ENCODE measurements at places on chromosomes 5 and 9.
A peak's percentile ranks its signal among the peaks of the same experiment; 100 is the strongest.

DNA sequence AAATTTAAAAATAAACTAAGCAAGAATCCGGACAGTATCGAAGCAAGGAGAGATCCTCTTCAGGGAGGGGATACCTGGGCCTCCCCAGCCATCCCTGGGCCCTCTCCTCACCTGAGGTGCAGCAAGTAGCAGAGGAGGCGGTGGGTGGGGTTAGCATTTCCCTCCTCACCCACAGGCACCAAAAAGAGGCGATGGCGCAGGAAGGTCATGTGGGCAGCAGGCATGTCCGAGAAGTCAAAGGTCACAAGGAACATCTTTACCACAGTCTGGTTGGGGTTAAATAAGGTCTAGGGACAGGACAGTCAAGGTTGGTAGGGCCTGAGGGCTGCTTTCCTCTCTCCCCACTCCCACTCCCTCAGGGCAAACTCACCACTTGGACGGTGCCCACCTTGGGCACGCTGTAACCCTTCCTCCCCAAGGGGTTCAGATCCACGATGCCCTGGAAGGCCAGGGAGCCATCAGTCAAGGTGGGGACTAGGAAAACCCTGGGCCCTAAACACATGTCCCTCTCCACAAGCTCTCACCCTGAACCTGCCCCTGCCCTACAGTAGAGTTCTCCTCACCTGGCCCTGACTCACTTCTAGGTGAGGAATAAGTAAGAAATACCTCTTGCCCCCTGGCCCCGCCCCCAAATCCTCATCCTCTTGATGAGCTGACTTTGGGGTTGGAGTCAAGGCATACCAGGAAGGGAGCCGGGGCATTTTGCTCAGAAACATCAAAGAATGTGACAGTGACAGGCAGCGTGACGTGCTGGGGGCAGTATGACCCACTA lies 2.8 kb upstream of the STOML2 start:
- H3K36me3 ChIP-seq: no peaks in the 10 kb centered on the region
- no peak overlapping the region for H3K4me3 ChIP-seq
- H3K27me3 ChIP-seq: no peaks in the 10 kb centered on the region
- H3K4me1 ChIP-seq: peaks cover 15% of the 10 kb centered on the region
- no peak overlapping the region for H3K27ac ChIP-seq

GRCh38 chr9:25562101-25562500 lies 116.1 kb downstream of the TUSC1 start:
- no peak for DNase-seq
- H3K4me1 ChIP-seq: no peaks in the 10 kb centered on the region
- H3K27ac ChIP-seq: no peak overlapping the region

GRCh38 chr5:88659529-88660263 lies 223.3 kb downstream of the MEF2C start:
- DNase-seq: no peak
- H3K4me3 ChIP-seq: no peak overlapping the region
- no peaks in the 10 kb centered on the region for H3K36me3 ChIP-seq
- H3K27me3 ChIP-seq: peaks cover 68% of the 10 kb centered on the region
- no peak overlapping the region for H3K27ac ChIP-seq

DNA sequence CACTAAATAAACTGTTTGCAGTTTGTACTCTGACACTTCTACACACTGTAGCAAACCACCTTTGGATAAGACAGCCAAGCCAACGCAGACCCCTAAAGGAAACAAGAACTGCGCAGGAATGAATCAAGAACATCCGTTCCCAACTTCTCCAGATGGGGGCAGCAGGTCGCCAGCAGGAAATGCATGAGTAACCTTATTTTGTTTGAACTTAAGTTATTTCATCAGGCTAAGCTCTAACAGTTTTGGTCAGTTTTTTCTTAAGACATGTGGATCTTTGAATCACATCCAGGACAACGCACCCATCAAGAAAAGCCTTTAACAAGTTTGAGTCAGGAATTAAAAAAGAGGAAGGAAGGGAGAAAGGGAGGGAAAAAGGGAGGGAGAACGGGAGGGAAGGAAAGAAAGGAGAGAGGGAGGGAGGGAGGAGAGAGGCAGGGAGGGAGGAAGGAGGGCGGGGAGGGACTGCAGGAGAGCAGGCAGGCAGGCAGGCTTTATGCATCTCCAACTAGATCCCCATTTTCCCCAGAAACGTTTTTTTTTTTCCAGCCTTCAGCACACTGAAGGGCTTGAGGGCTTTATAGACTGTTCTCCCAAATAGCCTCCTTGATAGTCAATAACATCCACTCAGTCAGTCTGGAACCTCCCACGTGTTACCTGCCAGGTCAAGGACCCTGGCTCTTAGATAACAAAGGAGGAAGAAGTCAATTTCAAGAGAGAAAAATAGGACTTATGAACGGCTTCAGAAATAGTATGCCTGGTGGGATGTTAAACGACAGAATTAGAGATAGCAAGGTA lies 22.2 kb downstream of the BHMT start:
- H3K4me1 ChIP-seq: no peaks in the 10 kb centered on the region
- no peaks in the 10 kb centered on the region for H3K36me3 ChIP-seq
- H3K27ac ChIP-seq: peak overlapping the region; percentile 29
- H3K4me3 ChIP-seq: peak overlapping the region; percentile 37
- DNase-seq: peak; percentile 55

GRCh38 chr5:134577796-134578577 lies 52.5 kb downstream of the JADE2 start:
- peaks cover 3% of the 10 kb centered on the region for H3K36me3 ChIP-seq
- peak; percentile 47 for DNase-seq
- H3K4me3 ChIP-seq: no peak overlapping the region
- H3K4me1 ChIP-seq: no peaks in the 10 kb centered on the region
- H3K27ac ChIP-seq: peak overlapping the region; percentile 19

GRCh38 chr5:56330167-56330566 lies 97.0 kb upstream of the ANKRD55 start:
- DNase-seq: no peak
- no peaks in the 10 kb centered on the region for H3K4me1 ChIP-seq
- no peaks in the 10 kb centered on the region for H3K27me3 ChIP-seq
- H3K27ac ChIP-seq: no peak overlapping the region

DNA sequence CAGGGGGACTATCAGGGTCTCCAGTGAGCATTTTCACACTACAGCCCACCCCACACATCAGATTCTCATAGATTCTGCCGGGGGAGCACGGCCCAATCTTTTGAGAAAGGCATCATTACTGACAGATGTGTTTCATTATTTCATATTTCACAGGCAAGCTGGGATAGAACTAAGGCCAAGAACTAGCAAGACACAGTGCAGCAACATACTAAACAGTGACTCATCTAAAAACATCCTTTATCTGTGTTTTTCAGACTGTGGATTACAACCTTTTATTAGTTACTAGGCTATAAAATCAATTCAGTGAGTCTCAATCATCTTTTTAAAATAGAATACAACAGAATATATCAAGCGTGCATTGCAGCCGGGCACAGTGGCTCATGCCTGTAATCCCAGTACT lies 59.8 kb downstream of the CPLANE1 start:
- no peaks in the 10 kb centered on the region for H3K4me1 ChIP-seq
- H3K27me3 ChIP-seq: no peaks in the 10 kb centered on the region
- no peak for DNase-seq

- no peak overlapping the region for H3K27ac ChIP-seq
- H3K36me3 ChIP-seq: no peaks in the 10 kb centered on the region
- peaks cover 7% of the 10 kb centered on the region for H3K27me3 ChIP-seq
- no peak for DNase-seq
Observed at GRCh38 chr5:123090661-123091297, 1.7 kb downstream of the PRDM6 start.

All from breast epithelium (tissue), 4 donors.